ENCODE measurements at places on chromosomes 3 and 15. TPM values are rescaled to one million over a fixed set of nuclear protein-coding genes. Genes with fewer than 3 reads are reported as not detected.

LSMEM2 gene
- total RNA-seq = not detected

TNIK gene
- total RNA-seq = 32.3 TPM

ISG20 gene
- total RNA-seq = 4.9 TPM

ERICH6 gene
- not detected for total RNA-seq

TMEM207 gene
- not detected for total RNA-seq

CCR9 gene
- total RNA-seq = not detected

CHSY1 gene
- total RNA-seq = 58.5 TPM

SLC15A2 gene
- total RNA-seq = 0.33 TPM

SLC51B gene
- total RNA-seq = not detected

COLQ gene
- total RNA-seq = 0.29 TPM

WDR93 gene
- total RNA-seq = 0.10 TPM

STARD9 gene
- total RNA-seq = 27.1 TPM

CD80 gene
- not detected for total RNA-seq

PIGB gene
- 18.4 TPM for total RNA-seq

CDC25A gene
- 20.9 TPM for total RNA-seq

TAGLN3 gene
- total RNA-seq = not detected

FANCD2 gene
- 29.4 TPM for total RNA-seq

ARHGAP11A gene
- total RNA-seq = 22.8 TPM

Data from vein endothelial cell (primary cell).